Left hindlimb (tissue), 1 donor: ENCODE measurements at places on chromosomes 7 and 10.

- no peak for DNase-seq
These were observed 13.2 kb downstream of the CWF19L1 start for GRCh38 chr10:100254191-100254590.

GRCh38 chr7:11170175-11170574, 196.5 kb downstream of the PHF14 start:
- DNase-seq = no peak

DNA sequence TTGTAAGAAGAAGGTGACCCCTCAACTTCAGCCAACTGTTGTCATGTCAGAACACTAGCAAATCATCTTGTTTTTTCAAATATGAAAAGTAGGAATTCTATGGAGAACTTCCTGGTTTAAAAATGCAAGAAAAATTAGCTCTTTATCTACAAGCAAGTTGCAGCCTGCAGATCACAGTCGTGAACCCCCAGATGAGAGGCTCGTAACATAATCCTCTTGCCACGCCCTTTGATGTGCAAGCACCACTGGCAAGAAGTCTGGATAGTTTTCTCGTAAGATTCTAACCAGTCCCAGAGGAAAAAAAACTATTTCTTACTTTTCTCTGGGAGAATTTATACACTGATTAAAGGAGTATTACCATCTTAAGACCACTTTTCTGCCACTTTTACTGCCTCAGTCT, 132.3 kb downstream of the DPY19L1 start:
- DNase-seq = no peak

- DNase-seq = no peak
These were observed 45.5 kb upstream of the NKX2-3 start for GRCh38 chr10:99487125-99487807.

- no peak for DNase-seq
These were observed 74.2 kb downstream of the VOPP1 start for GRCh38 chr7:55498142-55498541.

GRCh38 chr7:47239931-47240421, 341.9 kb downstream of the TNS3 start:
- no peak for DNase-seq

DNA sequence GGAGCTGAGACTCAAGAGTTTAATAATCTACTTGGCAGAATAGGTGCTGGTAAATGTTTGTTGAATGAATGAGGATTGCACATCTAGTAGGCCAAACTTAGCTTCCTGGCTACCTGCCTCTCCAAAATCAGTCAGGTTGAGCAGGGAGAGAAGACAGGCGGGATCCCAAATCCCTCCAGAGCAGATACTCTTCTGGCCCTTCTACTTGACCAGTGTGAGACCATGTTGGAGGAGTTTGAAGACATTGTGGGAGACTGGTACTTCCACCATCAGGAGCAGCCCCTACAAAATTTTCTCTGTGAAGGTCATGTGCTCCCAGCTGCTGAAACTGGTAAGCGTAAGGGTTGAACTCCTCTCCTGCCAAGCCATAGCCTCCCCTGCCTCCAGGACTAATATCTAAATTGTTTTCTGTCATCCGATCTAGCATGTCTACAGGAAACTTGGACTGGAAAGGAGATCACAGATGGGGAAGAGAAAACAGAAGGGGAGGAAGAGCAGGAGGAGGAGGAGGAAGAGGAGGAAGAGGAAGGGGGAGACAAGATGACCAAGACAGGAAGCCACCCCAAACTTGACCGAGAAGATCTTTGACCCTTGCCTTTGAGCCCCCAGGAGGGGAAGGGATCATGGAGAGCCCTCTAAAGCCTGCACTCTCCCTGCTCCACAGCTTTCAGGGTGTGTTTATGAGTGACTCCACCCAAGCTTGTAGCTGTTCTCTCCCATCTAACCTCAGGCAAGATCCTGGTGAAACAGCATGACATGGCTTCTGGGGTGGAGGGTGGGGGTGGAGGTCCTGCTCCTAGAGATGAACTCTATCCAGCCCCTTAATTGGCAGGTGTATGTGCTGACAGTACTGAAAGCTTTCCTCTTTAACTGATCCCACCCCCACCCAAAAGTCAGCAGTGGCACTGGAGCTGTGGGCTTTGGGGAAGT, 2.2 kb upstream of the MBLAC1 start:
- DNase-seq = no peak

GRCh38 chr10:114719311-114719710, 61.2 kb upstream of the ABLIM1 start:
- DNase-seq = no peak

DNA sequence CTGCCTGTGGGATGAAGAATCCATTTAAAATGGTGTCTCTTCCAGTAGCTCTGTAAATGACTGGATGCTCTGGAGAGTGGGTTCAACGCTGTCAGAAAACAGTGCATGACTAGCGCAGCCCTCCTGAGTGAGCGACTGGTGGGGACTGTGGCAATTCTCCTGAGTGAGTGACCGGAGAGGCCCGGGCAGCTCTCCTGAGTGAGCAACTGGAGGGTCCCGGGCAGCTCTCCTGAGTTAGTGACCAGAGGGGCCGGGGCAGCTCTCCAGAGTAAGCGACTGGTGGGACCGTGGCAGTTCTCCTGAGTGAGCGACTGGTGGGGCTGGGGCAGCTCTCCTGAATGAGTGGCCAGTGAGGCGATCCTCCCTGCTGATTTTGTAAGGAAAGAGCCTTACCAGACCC, 85.5 kb downstream of the WDR37 start:
- no peak for DNase-seq

GRCh38 chr7:44572771-44573170, 937 bp downstream of the DDX56 start:
- no peak for DNase-seq

GRCh38 chr7:18520450-18521235, 25.1 kb downstream of the HDAC9 start:
- DNase-seq = no peak

- DNase-seq = no peak
These were observed 64.7 kb upstream of the HDAC9 start for GRCh38 chr7:18430810-18431209.

DNA sequence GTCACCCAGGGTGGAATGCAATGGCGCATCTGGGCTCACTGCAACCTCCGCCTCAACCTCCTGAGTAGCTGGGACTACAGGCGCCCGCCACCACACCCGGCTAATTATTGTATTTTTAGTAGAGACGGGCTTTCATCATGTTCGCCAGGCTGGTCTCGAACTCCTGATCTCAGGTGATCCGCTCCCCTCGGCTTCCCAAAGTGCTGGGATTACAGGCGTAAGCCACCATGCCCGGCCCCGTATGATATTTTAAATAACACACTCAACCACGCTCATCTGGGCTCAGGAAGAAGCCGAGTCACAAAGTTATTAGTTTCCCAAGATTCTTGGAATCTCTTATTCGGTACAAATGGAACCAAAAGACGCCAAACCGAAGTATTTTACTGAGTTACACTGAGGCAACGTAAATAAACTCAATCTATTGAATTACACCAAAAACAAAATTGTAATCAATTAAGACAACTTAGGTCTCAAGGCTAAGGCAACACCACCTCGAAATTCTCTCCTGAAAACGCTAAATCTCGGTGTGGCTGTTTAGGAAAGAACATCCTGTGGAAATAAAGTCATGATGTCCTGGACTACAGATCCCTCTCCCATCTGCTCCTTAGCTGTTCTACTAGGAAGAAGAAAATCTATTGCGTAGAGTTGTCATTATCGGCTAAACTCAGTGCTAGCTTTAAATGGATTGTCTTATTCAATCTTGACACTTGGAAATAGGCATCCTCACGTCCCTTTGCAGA, 910 bp downstream of the ARHGAP19 start:
- DNase-seq = no peak

DNA sequence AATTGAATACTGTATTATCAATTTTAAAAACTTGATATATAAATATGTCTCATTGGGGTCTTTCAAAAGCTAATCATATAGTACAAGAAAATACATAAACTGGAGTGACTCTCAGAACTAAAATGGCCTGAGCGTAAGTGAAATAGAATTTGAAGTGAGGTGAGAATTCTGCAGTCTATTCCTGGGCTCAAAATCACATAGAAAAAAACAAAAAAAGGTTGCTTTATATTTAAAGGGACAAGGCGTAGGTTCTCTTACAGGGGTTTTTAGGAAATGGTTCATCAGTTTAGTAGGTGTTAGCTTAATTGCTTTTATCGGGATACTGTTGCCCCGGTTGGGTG, 36.7 kb upstream of the PRSS1 start:
- no peak for DNase-seq
